ENCODE measurements at places on chromosomes 1 and 21.

DNA sequence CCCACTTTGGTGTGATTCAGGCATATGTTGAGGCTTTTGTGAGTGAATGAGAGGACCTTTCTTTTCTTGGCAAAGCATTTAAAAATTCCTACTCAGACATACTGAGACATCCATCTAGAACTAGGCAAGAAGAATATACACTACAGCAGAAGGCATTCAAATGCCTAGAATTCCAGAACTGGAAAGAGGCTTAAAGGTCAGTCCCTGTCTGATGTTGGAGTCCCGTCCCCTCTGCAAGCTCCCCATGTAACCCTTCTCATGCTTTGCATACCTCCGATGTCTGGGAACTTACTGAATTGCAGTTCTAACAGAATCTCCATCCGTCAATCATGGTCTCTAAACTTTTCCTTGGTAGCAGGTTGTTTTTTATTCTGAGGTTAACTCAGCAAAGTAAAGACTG, 152.9 kb downstream of the ATP6V1G3 start:
- no peak for DNase-seq

- no peak for DNase-seq
Observed at GRCh38 chr1:54284781-54285529, 85.0 kb downstream of the MRPL37 start.

- no peak for DNase-seq
Observed at GRCh38 chr1:182235952-182236650, 155.5 kb downstream of the GLUL start.

DNA sequence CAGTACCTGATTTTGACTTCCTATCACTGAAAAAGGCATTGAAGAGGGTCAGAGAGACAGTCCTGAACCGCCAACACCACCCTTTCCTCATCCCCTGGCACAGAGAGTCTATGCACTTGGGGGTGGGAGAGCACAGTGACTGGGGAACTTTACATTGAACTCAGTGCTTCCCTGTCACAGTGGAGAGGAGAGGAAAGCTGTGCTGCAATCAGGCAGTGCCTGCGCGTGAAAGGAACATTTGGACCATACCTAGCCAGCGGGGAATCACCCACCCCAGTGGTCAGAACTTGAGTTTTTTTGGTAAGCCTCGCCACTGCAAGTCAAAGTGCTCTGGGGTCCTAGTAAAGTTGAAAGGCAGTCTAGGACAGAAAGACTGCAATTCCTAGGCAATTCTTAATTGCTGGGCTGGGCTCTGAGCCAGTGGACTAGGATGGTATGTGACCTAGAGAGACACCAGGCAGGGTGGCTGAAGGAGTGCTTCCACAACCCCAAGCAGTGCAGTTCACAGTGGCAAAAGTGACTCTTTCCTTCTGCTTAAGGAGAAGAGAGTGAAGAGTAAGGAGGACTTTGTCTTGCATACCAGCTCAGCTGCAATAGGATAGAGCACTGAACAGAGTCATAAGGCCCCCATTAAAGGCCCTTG, 9.4 kb upstream of the HENMT1 start:
- DNase-seq, result no peak

DNA sequence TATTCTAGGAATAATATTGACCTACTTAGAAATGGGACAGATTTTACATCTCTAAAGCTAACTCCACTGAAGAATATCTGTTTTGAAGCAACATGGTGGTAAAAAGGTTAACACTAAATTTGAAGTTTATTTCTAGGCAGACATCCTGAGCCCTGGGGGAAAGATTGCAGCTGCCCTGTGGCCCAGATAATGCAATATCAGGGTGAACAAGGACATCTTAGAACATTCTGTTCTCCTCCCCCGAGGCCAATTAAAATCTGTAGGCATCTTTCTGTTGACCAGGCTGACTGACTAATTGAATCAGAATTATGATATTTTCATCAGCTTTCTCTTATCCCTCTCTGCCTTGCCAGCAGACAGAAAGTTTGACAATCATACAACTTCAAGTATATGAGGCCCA, 149.8 kb upstream of the DUSP10 start:
- DNase-seq, result no peak

GRCh38 chr1:21338573-21339355, 48.5 kb upstream of the ECE1 start:
- no peak for DNase-seq

DNA sequence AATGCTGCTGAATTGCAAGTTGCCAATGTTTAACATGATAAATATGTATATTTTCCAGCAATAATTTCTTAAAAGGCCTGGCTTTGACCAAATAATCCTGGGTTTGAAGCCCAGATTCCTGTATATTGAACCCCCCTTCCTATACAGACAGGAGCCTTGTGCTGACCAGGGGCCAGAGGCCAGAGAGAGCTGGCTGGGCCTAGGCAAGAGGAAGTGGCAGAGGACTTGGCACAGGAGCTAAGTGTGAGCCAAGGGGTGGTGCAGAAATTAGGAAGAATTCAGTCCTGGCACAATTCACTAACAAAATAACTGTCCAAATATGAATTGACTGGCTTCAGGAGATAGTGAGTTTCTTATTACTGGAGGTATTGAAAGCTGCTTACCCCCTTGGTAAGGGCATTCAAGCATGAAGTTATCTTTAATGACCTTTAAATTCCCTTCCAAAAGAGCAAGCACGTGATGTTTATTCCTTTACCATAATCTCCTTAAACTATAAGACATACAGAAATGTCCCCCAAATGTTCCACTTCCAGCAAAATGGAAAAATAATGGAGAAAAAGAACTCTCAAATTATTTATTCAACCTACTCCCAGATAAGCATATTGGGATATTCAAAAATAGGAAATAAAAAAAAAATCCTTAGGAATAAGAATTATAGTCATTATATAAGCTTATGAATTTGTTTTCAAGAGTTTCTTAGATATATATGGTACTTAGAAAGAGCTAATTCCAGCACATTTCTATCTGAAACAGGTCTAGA, 26.6 kb downstream of the NIBAN1 start:
- DNase-seq, result no peak
